ENCODE measurements at places on chromosomes 3 and 15.

GRCh38 chr3:46609212-46609721 is 3.1 kb upstream of the FAM240A start:
- DNase-seq, result no peak

GRCh38 chr3:120338517-120338916 is 10.6 kb downstream of the LRRC58 start:
- no peak for DNase-seq

DNA sequence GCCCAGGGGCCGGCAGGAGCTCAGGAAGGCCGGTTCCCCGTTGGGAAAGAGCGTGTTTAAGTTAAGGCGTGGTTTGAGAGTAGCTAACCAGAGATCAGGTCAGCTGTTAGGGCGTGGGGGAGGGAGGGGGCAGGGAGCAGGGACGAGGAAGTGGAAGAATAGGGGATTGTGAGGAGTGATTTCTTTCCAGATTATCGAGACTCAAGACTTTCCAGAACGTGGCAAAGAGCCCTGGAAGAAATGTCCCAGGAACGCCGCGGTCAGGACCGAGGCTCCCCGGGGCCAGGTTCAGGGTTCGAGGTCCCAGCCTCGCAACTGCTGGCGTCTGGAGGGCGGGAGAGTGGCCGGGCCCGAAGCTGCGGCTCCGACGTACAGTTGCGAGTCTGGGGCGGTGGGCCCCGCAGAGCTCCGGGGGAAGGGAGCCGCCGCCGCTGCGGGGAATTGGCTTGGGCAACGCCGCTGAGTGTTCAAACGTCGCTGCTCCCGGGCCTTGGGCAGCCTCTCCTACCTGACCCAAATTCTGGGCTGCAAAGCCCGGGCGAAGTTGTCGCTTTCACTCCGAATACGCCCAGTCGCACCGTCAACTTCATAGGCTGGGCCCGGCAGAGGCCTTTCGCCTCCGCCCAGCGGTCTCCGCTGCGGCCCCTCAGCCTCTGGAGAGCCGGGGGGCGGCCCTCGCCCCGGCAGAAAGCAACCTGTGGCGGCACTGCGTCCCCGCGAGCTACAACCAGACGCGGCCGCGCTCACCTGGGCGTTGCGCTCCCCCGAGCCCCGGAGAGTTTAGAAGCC is 9.5 kb downstream of the ISL2 start:
- DNase-seq, result peak; percentile 86

DNA sequence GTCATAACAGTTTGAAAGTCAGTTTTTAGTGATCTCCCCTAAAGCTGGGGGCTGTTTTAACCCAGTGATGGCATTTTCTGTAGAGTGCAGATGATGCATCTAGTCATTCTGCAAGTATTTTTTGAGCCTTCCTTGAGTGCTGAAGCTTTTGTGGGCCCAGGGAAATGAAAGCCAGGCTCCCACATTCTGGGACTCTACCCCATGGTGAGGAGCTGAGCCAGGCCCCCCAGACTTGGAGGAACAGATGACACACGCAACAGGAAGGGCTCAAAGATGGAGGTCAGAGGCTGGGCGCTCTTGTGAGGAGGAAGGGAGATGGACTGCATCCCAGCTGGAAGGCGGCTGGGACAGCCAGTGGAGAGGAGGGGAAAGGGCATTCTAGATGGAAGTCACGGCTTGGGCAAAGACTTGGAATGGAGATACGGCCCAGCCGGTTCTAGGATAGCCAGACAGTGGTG is 40.8 kb downstream of the MRAS start:
- DNase-seq, result no peak

DNA sequence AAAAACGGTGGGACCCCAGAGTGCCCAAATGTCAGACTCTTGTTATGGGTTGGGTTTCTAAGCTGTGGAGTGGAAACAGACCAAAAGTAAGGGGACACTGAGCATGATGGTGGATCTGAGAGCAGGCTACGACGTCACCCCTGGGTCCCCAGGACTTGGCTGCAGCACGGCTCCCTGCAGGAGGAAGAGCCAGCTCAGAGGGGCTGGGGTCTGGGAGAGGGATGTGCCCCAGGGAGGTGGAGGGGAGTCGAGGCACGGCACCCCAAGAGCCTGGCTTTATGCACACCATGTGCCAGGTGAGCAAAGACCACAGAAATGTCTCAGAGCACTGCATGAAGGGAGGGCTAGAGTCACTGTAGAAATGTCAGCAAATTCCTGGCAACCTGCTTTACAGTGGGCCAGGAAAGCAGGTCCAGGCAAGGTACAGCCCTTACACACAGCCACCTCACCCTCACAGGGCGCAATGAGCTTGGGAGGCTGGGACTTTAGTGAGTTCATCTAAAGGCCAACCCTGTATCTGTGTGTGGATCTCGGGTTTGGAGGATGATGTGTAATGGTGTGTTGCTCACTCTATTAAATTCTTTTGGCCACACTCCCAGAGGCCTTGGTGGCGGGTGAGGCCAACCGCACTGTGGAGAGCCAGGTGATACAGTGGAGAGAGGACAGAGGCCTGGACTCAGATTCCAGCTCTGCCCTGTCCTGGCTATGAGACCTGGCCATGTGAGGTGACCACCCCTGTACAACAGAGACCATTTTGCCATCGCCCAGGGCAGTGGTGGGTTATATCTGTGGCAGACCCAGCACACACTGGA is 14.1 kb downstream of the CTSH start:
- DNase-seq, result no peak

DNA sequence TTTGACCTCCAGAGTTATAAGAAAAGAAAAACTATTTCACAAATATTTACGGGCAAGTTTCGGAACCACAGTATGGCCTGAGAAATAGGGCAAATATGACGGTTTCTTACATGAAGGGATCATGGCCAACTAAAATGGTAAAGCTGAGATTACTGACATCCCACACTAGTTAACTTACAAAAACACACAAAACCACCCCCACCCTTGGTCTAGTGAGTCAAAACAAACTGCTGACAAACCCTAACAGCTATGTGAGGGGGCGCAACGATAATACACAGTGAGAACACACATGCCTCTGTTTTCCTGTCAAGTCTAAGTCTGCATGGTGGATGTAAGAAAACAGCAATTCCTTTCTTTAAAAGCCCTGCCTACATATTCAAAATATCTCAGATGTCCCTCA is 32.3 kb downstream of the CBLB start:
- DNase-seq, result peak; percentile 40

DNA sequence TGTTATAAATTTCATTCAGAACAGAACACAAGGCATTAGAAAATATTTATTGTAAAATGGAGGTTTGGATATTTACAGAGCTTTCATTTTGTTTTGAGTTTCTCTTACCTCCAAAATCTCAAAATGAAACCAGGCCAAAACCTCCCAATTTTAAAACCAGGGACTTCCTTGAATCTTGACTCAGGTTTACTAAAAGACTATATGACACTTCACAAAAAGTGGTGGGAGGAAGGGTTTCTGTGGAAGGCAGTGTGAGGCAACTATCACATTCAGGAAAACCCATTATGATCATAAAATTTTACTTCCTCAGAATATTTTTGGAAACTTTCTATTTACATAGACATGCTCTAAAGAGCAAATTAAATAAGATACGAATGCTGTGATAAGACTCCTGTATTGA is 205.8 kb upstream of the EOMES start:
- no peak for DNase-seq

GRCh38 chr3:197224034-197224444 is 74.4 kb downstream of the DLG1 start:
- peak; percentile 33 for DNase-seq

DNA sequence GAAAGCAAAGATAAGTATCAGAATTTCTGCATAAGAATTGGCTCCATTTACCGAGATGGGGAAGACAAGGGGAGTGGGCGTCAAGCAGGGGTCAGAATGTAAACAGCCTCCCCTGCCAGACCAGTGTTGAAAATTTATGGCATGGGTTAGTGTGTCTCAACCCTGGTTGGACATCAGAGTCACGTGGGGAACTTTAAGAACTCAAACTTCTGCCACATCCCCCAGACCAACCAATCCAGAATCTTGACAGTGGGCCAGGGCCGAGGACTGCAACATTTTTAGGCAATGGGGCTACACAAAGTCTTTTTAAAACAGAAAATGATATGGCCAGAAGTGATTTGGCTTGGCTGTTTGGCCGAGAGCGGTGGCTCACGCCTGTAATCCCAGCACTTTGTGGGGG is 14.3 kb upstream of the MASP1 start:
- DNase-seq, result no peak

DNA sequence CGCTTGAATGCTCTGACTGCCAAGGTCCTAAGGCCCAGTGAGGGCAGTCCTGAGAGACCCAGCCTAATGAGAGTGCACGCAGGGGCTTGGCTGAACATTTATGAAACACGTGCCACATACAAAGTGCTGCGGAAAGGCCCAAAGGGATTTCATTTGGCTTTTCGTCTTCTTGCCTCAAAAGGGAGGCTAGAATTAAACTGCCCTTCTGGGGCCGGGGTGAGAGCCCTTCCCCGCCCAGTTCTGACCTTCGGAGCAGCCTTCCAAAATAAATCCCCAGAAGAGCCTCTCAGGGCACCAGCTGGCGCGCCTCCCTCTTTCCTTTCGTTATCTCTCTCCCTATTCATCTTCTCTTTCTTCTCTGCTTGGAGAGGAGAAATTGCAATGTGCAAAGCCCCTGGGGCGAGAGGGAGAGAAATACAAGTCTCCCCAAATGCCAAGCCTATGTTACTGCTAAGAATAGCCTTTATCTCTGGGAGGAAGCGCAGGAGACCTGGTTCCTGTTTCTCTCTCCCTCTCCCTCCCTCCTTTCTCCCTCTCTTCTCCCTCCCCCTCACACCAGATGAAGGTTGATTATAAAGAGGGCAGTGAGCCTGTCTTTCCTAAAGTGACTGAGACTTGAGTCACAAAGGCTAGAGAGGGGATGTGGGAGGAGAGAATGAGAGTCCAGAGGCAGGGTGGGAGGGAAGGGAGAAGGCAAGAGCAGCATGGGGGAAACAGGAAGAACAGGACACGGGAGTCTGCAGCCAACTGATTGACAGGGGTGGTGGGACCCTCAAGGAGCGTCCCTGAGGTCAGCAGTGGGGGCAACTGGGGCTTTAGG is 36.7 kb upstream of the NDUFB4 start:
- DNase-seq, result no peak

- no peak for DNase-seq
Observed at GRCh38 chr3:112261742-112262141, 32.3 kb downstream of the SLC9C1 start.

GRCh38 chr3:111802163-111802625 is 56.9 kb upstream of the PHLDB2 start:
- DNase-seq, result no peak

DNA sequence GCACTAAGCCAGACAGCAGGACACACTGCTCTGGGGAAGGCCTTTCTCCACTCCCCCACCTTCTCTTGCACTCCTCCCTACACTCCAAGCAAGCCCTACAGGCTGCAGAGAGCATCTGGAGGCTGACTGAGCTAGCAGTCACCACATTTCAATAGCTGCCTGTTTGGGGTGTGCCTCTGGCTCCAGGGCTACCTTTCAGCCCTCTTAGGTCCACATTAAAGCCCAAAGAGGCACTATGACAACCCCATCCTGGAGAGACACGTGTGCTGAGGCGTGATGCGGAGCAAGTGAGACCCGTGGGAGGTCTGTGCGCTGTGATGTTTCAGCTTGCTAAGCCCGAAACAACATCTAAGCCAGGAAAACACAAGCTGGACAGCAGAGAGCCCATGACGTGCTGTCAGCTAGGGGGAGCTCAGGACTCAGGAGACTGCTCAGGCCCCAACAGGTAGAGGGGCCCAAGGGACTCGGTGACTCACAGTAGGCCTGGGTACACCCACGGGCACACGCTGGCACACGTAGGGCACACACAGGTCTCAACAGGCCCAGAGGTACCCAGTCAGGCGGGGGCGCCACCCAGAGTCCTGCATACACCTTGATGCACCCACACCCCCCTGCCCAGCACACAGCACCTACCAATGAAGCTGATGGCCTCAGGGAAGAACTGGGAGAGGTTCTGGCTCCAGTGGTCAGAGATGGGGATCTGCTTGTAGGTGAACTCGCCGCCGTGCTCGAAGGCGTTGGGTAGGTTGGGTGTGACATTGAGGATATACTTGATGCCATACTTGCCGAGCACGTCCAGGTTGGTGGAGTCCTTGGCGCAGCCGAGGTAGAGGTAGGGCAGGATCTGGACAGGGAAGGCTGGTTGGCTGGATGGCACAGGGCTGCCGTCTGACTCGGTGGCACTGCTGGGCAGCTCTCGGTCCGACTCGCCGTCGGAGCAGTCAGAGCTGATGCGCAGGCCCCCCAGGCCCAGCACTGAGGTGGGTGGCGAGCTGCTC is 2.8 kb downstream of the DUSP7 start:
- DNase-seq, result peak; percentile 68

GRCh38 chr3:37944391-37944842 is 46.2 kb upstream of the VILL start:
- no peak for DNase-seq

- DNase-seq, result no peak
Observed at GRCh38 chr3:142278451-142278850, 53.1 kb upstream of the GK5 start.

GRCh38 chr3:133996251-133996661 is 33.5 kb downstream of the SLCO2A1 start:
- DNase-seq, result no peak

DNA sequence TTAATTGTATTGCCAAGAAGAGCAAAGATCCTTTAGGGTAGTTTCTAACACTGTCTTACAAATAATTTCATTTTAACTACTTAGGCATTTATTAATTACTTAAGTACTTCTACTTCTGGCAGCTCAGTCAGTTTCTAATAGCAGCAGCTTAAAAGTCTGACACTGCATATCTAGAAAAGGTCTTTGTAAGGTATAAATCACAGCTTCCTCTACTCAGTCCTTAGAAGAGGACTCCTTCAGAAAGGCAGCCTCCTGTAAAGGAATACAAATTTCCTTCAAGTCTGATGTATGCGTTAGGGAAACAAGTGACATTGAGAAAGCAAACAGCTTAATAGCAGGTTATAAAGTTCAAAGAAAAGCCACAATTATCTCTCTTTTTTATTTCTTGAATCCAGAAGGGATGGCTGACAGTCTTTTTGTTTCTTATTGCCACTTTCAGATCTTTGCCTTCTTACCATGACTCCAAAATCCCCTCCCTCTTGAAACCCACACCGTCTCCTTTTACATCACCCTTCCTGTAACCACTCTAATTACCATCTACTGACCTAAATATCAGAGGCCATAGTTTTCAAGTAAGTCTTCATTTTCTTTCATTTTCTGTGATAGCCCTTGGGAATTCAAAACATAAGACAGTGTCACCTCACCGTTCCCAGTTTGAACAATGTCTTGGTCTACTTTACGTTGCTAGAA is 109.5 kb downstream of the CGGBP1 start:
- peak; percentile 19 for DNase-seq

DNA sequence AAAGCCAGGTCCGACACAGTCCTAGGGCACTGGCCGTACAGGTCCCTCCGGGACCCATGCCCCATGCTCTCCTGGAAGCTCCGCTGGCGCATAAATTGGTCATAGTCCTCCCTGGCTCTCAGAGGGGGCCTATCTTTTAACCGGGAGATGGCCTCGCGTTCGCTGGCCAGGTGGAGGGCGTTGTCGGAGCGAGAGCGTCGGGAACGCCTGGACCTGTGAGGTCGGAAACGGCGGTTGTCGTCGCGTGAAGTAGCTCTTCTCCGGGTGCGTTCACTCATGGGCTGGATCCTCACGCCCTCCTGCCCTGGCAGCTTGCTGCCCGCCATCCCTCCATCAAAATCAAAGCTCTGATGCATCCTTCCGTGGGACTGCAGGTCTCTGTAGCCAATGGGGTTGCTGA is 76.0 kb upstream of the PSMD6 start:
- DNase-seq, result no peak

- no peak for DNase-seq
Observed at GRCh38 chr15:38499651-38500050, 45.7 kb downstream of the FAM98B start.

GRCh38 chr3:89227634-89228033 is 120.2 kb downstream of the EPHA3 start:
- DNase-seq, result no peak

- DNase-seq, result peak; percentile 54
Observed at GRCh38 chr3:179852142-179852905, 184.4 kb downstream of the PEX5L start.

GRCh38 chr15:23569151-23569925 is 3.9 kb downstream of the MKRN3 start:
- DNase-seq, result no peak

Data from GM20000 (cell line).